Articular chondrocyte of knee joint (primary cell): ENCODE measurements at places on chromosomes 5 and 9. TPM values are rescaled to one million over a fixed set of nuclear protein-coding genes. Genes with fewer than 3 reads are reported as not detected.

PKD2L2 gene
- total RNA-seq, result 0.13 TPM in 1 of 2 replicates, not detected in the other

PRLR gene
- total RNA-seq, result 1.6 and 2.3 TPM in 2 replicates

TMEM174 gene
- not detected in 2 replicates for total RNA-seq

COL27A1 gene
- total RNA-seq, result 14.5 and 21.2 TPM in 2 replicates

VAV2 gene
- total RNA-seq, result 14.3 and 14.8 TPM in 2 replicates
